ENCODE measurements at places on chromosomes 2 and 18. TPM values are rescaled to one million over a fixed set of nuclear protein-coding genes. Genes with fewer than 3 reads are reported as not detected.

DNA sequence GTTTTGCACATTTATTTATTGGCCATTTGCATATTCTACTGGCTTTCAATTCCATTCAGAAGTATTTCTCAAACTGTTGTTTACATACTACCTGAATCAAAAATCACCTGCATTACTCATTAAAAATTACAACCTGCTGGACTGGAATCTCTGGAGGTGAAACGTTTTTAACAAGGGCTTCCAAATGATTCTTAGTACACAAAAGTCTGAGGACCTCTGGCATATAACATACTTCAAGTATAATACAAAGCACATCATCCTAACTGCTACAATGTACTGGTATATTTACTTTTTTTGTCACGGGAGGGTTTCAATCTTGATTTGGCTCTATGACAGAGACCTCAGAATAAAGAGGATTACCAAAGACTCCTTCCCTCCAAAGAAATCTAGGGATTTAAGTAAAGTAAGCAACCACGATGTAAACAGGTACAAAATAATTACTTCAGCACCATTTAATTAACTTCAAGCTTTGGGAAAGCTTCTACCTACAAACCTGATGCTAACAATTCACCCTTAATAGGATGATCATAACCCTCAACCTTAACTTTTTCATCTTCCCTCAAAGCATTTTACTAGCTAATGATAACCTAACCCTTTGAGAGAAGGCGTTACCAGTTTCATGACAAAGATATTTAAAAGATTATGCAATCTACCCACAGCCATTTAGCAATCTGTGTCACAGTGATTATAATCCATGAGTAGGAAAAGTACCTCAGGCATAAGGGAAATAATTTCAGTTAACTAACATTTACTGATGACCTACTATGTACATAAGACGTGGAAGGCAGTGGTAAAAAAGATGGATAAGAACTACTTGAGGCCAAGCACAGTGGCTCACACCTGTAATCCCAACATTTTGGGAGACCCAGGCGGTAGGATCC lies 24.7 kb downstream of the ATAD2B start:
- DNase-seq: no peak

- DNase-seq: no peak
Observed at GRCh38 chr2:214514704-214515103, 103.8 kb downstream of the VWC2L start.

DNA sequence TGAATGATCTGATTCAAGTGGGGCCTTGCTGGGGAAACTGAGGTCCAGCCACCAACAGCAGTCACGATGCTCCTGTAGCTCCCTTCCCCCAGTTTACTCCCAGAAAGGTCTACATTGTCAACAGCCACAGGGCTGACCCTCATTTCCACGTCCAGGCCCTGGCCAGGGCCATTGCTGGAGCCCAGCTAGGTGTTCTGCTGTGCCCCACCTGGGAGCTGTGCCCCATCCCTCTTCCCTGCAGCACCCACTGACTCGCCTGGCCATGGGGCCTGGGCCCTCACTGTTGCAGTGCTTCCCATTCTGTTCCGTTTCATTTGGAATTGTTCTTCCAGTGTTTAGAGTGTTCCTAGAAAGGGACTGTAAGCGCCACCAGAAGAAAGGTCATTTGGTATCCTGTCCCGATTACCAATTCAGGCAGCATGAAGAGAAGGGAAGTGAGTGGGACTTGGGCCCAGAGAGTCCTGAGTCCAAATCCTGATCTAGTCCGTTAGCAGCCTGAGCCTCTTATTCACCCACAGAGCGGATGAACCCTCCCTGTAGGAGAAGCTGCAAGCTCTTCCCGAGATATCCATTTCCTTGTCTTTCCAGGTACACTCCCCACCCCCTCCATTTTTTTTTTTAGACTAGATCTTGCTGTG lies 73.1 kb upstream of the HPCAL1 start:
- no peak for DNase-seq

DNA sequence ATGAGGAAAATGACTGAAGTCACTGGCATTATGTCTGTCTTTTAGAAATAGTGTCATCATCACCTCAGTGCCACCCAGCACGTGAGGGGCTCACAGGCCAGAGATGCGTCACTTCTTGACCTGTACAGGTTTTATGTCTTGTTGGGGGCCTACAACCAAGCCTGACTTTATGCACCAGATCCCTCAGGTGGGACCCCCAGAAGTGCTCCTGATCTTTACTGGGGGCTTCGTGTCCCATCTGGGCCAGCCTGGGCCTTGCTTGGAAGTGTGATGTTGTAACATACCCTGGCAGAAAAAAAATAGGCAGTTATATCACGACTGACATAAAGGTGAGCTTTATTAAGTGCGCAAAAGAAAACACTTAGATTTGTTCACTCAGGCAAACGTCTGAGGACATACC lies 21.5 kb upstream of the GNAL start:
- DNase-seq: no peak

GRCh38 chr2:138881126-138881525 lies 100.9 kb upstream of the NXPH2 start:
- DNase-seq: no peak

DNA sequence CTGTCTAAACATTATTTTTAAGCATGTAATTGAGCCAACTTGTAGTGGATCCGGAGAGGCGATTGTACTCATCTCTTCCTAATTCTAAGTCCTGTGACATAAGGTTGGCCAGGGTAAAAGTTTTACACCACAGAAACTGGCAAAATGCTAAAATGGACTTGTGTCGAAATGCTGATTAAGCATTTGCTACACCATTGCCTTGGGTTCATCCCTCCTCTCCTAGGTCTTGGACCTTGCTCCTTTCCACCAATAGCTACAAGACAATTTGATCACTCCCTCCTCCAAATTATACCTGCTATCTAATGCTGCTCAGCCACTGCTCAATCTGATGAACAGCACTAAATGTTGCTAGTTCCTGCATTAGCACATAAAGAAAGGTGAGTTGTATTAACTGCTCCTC lies 132.7 kb upstream of the EPC2 start:
- no peak for DNase-seq

DNA sequence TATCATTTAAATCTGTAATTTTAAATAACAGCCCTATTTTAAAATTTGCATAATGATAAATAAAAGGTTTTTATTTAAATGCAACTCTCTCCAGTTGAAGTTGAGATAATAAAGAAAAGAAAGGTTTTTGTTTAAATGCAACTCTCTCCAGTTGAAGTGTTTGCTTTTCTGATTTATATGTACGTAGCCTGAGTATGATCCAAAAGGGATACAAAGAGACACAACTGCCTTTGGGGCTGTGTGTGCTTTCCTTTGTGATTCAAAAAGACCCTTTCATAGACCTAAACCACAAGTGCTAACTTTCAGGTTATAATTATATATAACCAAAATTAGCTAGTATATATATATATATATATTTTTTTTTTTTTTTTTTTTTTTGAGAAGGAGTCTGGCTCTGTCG lies 76.2 kb upstream of the MFF start:
- DNase-seq: no peak

- no peak for DNase-seq
Observed at GRCh38 chr18:49591775-49592174, 29.9 kb downstream of the LIPG start.

Gene SEH1L
- 39.1 TPM for total RNA-seq

Gene STEAP3
- total RNA-seq: 19.0 TPM

Measured in type B pancreatic cell (in vitro differentiated cells).